Activated naive CD4-positive, alpha-beta T cell treated with anti-CD3 and anti-CD28 coated beads, Interleukin-2, amount 50 U/mL, for 72 hours (primary cell): ENCODE measurements at places on chromosomes 12 and 14. TPM values are rescaled to one million over a fixed set of nuclear protein-coding genes. Genes with fewer than 3 reads are reported as not detected.

The ITGB7 gene
- total RNA-seq, result 76.3 TPM

The TPH2 gene
- total RNA-seq, result not detected

The KRT75 gene
- not detected for total RNA-seq

The C14orf132 gene
- total RNA-seq, result 1.9 TPM

The LGR5 gene
- not detected for total RNA-seq

The SLC17A8 gene
- total RNA-seq, result not detected

The CCDC197 gene
- 0.20 TPM for total RNA-seq

The ANO2 gene
- not detected for total RNA-seq

The CDKN1B gene
- total RNA-seq, result 39.7 TPM

The KRT71 gene
- not detected for total RNA-seq

The TTC6 gene
- not detected for total RNA-seq

The TPPP2 gene
- total RNA-seq, result not detected

The LRP1 gene
- total RNA-seq, result 1.3 TPM

The CBLN3 gene
- 20.1 TPM for total RNA-seq

The PPP1R1A gene
- total RNA-seq, result not detected
